ENCODE measurements at places on chromosomes 16 and 17.

DNA sequence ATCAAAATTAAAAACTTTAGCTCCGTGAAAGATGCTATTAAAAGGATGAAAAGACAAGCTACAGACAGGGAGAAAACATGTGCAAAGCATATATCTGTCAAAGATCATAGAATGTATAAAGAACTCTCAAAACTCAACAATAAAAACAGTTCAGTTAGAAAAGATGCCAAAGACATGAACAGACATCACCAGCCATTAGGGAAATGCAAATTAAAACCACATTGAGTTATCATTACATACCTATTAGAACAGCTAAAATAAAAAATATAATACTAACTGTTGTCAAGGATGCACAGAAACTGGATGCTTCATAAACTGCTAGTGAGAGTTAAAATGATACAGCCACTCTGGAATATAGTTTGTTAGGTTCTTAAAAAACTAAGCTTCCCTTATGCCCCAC, 58.8 kb downstream of the NFATC3 start:
- DNase-seq: no peak

DNA sequence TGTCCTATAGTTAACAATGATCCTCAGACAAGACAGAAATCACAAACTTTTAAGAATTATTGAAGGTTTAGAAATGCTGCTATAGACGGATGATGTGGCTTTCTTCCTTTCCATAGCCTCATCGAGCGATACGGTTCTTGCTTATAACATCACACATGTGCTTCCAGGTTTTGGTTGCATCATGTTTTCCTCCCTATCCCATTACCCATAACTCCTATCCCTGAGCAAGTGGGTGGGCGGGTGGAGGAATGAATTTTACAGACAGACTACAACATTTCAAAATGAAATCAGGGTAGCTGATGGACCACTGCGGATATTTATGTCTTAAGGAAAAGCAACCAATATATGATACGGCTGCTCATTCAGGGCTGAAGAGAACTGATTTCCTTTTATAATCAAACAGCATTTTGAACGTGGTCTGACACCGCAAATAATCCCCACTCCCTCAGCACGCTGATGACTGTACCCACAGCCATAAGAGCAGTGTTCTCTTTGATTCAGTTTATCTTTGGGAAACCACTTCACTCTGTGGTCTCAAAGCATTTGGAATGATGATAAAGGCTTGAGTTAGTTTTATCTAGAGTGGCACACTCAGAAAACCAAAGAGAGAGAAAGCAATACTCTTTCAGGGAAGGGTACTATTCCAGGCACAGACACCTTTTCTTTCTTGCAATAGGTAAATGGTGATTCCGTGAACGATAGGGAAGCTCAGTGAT, 4.6 kb upstream of the AKTIP start:
- DNase-seq: no peak

DNA sequence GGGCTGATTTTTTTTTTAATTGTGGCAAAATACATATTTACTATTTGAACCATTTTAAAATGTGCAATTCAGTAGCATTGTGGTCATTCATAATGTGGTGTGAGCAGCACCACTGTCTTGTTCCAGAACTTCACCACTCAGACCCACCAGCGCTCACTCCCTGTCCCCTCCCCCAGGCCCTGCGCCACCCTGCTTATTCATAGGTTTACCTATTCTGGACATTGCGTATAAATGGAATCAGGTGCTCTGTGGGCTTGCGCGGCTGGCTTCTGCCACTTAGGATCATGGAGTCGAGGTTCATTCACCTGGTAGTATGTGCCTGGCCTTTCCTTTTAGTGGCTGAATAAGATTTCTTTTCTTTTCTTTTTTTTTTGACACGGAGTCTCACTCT, 59.4 kb downstream of the NT5M start:
- DNase-seq: no peak

GRCh38 chr17:7307686-7308624, 527 bp downstream of the EIF5A start:
- DNase-seq: no peak

Data from HuH-7 (cell line).